ENCODE measurements at places on chromosomes 2 and 18. TPM values are rescaled to one million over a fixed set of nuclear protein-coding genes. Genes with fewer than 3 reads are reported as not detected.

DNA sequence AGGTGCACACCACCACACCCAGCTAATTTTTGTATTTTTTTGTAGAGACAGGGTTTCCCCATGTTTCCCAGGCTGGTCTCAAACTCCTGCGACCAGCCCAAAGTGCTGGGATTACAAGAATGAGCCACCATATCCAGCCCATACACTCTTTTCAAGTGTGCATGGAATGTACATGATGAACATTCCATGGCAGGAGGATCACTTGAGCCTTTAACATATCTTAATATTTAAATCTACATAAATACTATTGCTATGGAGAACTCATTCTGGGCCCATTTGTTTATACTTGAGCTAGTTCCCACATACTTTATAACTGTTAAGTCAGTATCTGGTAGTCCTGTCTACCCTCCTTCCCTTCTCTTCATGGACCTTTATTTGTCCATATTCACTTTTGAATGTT is 48.4 kb downstream of the RPE start:
- DNase-seq: no peak

GRCh38 chr2:216570357-216570756 is 62.9 kb upstream of the IGFBP2 start:
- no peak for DNase-seq

- no peak for DNase-seq
These were observed 27.4 kb downstream of the NEMP2 start for GRCh38 chr2:190507135-190507534.

- DNase-seq: no peak
These were observed 42.2 kb upstream of the SMAD7 start for GRCh38 chr18:48992791-48993555.

DNA sequence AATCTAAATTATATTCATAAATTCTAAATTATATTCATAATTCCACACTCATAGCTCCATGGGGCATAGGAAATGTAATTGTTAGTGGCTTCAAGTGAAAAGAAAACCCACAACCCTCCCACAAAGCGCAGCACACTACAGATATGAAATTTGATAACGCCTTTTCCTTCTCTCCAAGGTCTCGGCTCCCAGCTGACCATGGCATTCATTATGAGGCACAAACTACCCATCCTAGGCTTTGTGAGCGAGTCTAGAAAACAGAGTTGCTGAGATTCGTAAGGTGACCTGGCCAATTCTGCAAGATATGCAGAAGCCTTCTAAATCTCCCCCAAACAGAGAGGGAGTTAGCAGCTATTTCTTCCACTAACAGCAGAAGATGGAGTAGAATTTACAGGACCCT is 5.4 kb downstream of the NPPC start:
- DNase-seq: no peak

- peak; percentile 29 for DNase-seq
These were observed 139.4 kb downstream of the AKAIN1 start for GRCh38 chr18:5057386-5058348.

DNA sequence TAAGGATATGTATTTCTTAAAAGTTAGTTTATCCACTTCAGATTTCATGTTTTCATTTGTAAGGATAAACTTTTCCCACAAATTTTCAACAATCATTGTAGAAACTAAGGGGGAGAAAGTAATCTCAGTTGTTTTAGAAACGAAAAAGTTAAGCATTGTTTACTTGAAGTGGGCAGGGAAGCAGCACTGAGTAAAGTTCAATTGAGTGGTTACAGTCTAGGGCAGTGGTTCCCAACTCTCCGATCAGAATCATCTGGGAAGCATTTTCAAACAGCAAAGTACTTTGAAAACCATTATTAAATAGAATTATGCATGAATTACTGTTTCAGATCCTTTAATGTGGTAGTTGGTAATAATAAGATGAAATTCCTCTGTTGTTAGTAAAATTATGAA is 12.5 kb downstream of the MRPL35 start:
- DNase-seq: no peak

- DNase-seq: no peak
These were observed 155.3 kb downstream of the RAD51AP2 start for GRCh38 chr2:17362956-17363355.

GRCh38 chr18:11042247-11042646 is 107.1 kb downstream of the PIEZO2 start:
- DNase-seq: no peak

DNA sequence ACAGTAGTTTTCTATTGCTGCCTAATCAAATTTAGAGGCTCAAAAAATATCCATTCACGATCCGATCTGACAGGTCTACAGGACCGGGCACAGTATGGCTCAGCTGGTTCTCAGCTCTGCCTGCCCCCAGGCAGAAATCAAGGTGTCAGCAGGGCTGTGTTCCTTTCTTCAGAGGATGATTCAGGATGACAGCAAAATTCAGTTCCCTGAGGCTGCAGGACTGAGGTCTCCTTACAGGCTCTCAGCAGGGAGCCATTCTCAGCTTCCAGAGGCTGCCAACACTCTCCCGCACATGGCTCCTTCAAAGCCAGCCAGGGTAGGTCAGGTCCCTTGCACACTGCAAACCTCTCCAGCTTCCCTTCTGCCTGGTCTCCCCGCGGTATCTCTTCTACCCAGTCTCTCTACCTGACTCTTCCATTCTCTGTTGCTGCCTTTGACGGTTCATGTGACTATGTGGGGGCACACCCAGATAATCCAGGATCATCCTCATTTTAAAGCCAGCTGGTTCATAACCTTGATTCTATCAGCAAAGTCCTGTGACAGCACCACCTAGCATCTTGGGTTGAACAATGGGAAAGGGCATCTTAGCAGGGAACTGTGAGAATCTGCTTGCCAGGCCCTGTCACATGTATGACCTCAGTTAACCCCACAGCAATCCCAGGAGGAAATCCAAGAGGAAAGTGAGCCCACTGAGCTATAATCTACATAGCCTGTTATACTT is 50.4 kb downstream of the UXS1 start:
- no peak for DNase-seq

DNA sequence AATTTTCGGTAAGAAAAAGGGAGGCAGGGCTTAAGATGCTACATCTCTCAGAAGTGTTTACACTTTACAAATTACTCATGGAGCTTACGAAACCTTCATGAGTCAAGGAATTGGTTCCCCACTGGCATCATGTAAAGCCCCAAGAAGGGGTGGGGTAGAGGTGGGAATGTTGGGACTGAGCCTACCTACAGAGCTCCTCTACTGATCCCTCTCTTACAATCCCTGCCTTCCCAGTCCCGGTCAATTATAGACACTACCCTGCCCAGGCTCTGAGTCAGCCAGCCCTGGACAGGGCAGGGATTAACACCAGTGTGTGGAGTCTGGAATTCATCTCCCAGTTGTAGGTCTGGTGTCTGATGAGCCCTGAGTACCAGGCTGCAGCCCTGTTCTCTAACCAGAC is 248.9 kb downstream of the PAX3 start:
- no peak for DNase-seq

GRCh38 chr2:49251251-49251650 is 96.9 kb upstream of the FSHR start:
- no peak for DNase-seq

GRCh38 chr18:47251289-47252120 is at the start of gene SKOR2:
SKOR2 (minus strand) TSS chr18:47251660; CDS start chr18:47249183, 2,477 bp downstream.
- DNase-seq: no peak

DNA sequence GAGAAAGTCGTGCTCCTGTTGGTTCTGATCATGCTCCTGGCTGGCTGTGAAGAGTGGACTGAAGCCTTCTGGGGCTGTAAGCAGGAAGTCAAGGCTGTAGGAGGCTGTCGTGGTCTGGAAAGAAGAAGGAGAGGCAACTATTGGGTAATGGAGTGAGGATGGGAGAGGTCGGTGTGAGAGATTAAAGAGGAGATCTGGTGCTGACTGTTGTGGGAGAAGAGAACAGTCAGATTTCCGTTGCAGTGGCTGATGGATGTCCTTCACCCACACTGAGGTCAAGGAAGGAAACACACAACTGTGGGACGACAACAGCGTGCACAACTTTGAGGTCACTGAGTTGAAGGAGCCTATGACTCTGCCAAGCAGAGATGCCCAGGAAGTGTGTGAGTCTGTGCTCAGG is 2.8 kb upstream of the PSMD1 start:
- no peak for DNase-seq

- DNase-seq: no peak
These were observed 446.4 kb upstream of the ID2 start for GRCh38 chr2:8235419-8235818.

GPAT2 gene
- polyA plus RNA-seq: 4.6 TPM

NT5DC4 gene
- polyA plus RNA-seq: not detected

MARCHF7 gene
- 20.3 TPM for polyA plus RNA-seq

SKOR2 gene
- polyA plus RNA-seq: not detected

MPV17 gene
- 220 TPM for polyA plus RNA-seq

M1AP gene
- 0.44 TPM for polyA plus RNA-seq

ZSWIM2 gene
- polyA plus RNA-seq: not detected

CHRNA1 gene
- 0.07 TPM for polyA plus RNA-seq

KIAA2012 gene
- polyA plus RNA-seq: not detected

RTP5 gene
- polyA plus RNA-seq: 0.15 TPM

ITGB1BP1 gene
- 165 TPM for polyA plus RNA-seq

RGPD3 gene
- polyA plus RNA-seq: 0.06 TPM

GKN1 gene
- 0.19 TPM for polyA plus RNA-seq

PTPRM gene
- 81.7 TPM for polyA plus RNA-seq

CASP10 gene
- polyA plus RNA-seq: 2.0 TPM

ANKRD30B gene
- not detected for polyA plus RNA-seq

All from heart right ventricle (tissue), 16 donors.